CD4-positive, alpha-beta memory T cell (primary cell): ENCODE measurements at places on chromosomes 2 and 18. TPM values are rescaled to one million over a fixed set of nuclear protein-coding genes. Genes with fewer than 3 reads are reported as not detected.

Gene G6PC2
- not detected for total RNA-seq

Gene GLI2
- not detected for total RNA-seq

Gene NPAS2
- total RNA-seq: 2.1 TPM

Gene ABCB11
- total RNA-seq: not detected

Gene POLR1A
- total RNA-seq: 23.4 TPM

Gene ABCG8
- not detected for total RNA-seq

- H3K4me1 ChIP-seq: no peaks in the 10 kb centered on the region
- H3K36me3 ChIP-seq: no peaks in the 10 kb centered on the region
- no peak overlapping the region for H3K4me3 ChIP-seq
- no peak overlapping the region for H3K27ac ChIP-seq
- no peak for DNase-seq
Measured at GRCh38 chr2:217249121-217250012, 389.5 kb upstream of the TNP1 start.

GRCh38 chr18:61413396-61413795 is 80.2 kb downstream of the CDH20 start:
- no peaks in the 10 kb centered on the region for H3K36me3 ChIP-seq
- H3K27ac ChIP-seq: no peak overlapping the region
- DNase-seq: no peak
- no peaks in the 10 kb centered on the region for H3K27me3 ChIP-seq

GRCh38 chr2:177852389-177852788 is 220.2 kb downstream of the PDE11A start:
- no peak overlapping the region for H3K4me3 ChIP-seq
- H3K36me3 ChIP-seq: no peaks in the 10 kb centered on the region
- no peak for DNase-seq
- H3K4me1 ChIP-seq: no peaks in the 10 kb centered on the region

DNA sequence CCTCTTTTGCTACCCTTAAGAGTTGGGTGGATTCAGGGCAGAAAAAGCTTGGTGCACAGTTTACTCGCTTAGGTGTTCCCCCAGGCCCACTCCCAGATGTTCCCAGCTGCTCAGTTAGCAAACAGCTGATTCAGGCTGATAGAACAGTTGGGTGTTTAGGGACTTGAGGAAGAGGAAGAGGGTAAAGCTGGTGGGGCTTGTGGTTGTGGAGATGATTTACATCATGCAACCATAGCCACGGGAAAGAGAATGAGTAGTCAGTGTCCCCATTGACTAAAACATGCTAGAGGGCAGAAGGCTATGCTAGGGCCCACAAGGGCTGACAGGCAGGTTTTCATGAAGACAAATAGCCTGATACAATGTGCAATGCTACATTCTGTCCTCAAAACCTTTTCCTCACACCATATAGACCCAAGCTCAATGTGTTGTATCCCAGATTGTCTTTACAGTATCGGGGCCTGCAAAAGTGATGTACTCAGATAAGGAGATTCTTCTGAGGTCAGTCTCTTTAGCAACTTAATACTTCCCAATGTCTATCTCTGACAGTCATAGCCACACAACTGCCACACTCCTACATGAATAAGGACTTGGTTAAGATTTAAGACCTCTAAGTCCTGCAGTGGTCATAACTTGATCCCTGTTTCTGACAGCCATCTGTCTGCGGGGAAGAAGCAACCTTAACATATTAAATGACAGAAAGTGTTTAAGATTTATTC is 15.6 kb downstream of the COLEC12 start:
- no peak overlapping the region for H3K4me3 ChIP-seq
- no peak overlapping the region for H3K27ac ChIP-seq
- no peak for DNase-seq
- no peaks in the 10 kb centered on the region for H3K36me3 ChIP-seq
- H3K4me1 ChIP-seq: no peaks in the 10 kb centered on the region

- no peak overlapping the region for H3K27ac ChIP-seq
- H3K4me1 ChIP-seq: no peaks in the 10 kb centered on the region
- no peaks in the 10 kb centered on the region for H3K36me3 ChIP-seq
- no peaks in the 10 kb centered on the region for H3K27me3 ChIP-seq
- DNase-seq: no peak
Measured at GRCh38 chr2:43019025-43019367, 207.4 kb downstream of the ZFP36L2 start.

DNA sequence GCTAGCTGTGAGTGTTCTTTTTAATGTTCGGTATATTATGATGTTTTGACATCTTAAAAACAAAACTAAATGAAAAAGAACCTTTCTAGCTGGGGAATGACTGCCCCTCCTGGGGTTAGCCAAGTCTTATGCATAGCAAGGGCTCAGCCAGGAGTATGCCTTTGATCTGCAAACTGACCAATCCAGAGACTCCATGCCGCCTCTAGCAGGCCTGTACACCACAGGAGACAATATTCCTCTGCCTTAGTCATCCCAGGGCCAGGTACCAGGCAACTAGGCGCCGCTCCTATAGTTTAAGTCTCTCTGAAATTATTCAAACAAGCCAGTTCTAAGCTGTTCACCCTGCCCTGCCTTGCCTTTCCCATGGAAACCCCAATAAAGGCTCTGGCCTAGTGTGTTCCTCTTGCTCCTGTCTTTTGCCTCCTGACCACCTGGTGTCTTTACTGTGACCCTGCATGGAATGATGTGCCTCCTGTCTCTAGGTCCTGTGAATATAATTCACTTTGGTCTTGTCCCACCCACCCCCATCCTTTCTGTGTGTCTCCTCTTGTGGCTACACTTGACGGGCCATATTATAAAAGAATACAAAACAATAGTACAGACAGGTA is 52.0 kb upstream of the CHN1 start:
- no peak for DNase-seq
- no peaks in the 10 kb centered on the region for H3K27me3 ChIP-seq
- H3K27ac ChIP-seq: no peak overlapping the region

GRCh38 chr2:100819370-100820272 is at the start of gene NPAS2:
Gene NPAS2, plus strand, starts transcription at chr2:100820139. Its CDS starts 84,616 bp downstream, at chr2:100904755.
- no peak within 1 kb of the TSS for H3K27ac ChIP-seq
- H3K4me1 ChIP-seq: peaks cover 12% of the 10 kb centered on the region
- peak within 1 kb of the TSS; percentile 32 for H3K4me3 ChIP-seq

- DNase-seq: no peak
- no peaks in the 10 kb centered on the region for H3K36me3 ChIP-seq
- H3K27ac ChIP-seq: peak overlapping the region; percentile 78
- no peaks in the 10 kb centered on the region for H3K27me3 ChIP-seq
- peak overlapping the region; percentile 59 for H3K4me3 ChIP-seq
Measured at GRCh38 chr18:2981212-2981728, 31.7 kb downstream of the LPIN2 start.

- H3K36me3 ChIP-seq: no peaks in the 10 kb centered on the region
- no peaks in the 10 kb centered on the region for H3K4me1 ChIP-seq
- no peak overlapping the region for H3K27ac ChIP-seq
- no peak overlapping the region for H3K4me3 ChIP-seq
- no peaks in the 10 kb centered on the region for H3K27me3 ChIP-seq
Measured at GRCh38 chr2:192940767-192941166, 746.0 kb upstream of the TMEFF2 start.

DNA sequence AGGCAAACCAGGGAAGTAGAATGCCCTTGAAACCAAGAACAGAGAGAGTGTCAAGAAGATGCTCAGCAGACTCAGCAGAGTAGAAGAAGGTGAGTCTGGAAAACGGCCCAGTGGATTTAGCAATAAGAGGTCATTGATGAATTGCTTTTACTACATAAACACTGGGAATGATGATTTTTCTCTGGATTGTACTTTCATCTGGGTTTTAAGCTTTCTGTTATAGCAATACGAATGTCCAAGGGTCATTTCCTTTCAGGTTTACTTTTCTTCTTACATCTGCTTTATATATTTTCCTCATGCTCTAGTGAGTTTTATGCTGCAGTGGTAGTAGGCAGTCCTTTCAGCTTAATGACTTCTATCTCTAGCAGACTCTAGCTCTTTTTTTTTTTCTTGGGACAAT is 16.9 kb downstream of the EML6 start:
- no peak overlapping the region for H3K4me3 ChIP-seq
- H3K36me3 ChIP-seq: no peaks in the 10 kb centered on the region
- H3K27me3 ChIP-seq: no peaks in the 10 kb centered on the region
- no peak for DNase-seq
- H3K27ac ChIP-seq: no peak overlapping the region
- H3K4me1 ChIP-seq: no peaks in the 10 kb centered on the region

DNA sequence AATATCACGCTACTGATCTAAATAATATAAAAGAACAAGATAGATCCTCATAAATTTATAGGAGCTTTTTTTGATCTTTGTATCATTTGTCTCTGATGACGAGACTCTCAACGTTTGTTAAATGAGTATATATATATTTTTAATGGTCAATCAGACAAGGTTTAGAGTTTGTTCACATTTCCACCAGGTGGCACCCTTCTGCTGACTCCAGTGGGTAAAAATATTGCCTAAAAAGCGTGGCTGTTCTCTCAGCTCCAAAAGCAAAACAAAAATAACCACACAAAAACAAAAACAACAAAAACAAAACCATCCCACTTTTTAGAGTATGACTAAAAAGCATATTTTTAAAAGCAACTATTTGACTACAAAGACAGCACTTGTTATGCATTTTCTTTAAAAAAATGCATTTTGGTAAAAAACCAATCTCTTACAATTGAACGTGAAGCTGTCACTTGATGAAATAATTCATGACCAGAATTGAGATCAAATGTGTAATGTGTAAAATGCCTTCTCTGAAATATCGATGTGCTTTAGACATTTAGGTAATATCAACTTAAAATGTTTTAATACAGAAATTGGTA is 723.2 kb downstream of the DPP10 start:
- no peak overlapping the region for H3K27ac ChIP-seq
- H3K27me3 ChIP-seq: no peaks in the 10 kb centered on the region
- DNase-seq: no peak
- no peak overlapping the region for H3K4me3 ChIP-seq
- H3K4me1 ChIP-seq: no peaks in the 10 kb centered on the region

DNA sequence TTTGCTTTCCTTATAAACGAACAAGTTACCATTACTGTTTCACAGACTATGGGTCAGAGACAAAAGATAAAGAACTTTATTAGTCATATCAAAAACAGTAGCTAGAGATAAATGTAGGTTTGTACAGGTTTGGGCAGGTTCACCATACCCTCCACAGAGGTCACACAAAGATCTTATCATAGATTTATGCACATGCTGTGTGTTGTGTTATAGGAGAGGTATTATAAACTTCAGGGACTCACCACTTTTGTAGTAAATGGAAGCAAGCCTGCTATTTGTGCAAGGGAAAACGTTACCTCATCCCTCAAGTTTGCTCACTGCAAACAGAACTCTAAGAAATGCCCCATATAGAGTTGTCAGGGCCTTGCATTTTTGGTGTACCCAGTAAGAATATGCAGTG is 584.5 kb upstream of the LRRTM1 start:
- no peaks in the 10 kb centered on the region for H3K36me3 ChIP-seq
- DNase-seq: no peak
- no peaks in the 10 kb centered on the region for H3K27me3 ChIP-seq
- no peak overlapping the region for H3K27ac ChIP-seq
- H3K4me1 ChIP-seq: no peaks in the 10 kb centered on the region
- H3K4me3 ChIP-seq: no peak overlapping the region

GRCh38 chr2:61218817-61219170 is 56.8 kb downstream of the C2orf74 start:
- H3K27me3 ChIP-seq: no peaks in the 10 kb centered on the region
- no peak for DNase-seq
- H3K36me3 ChIP-seq: peaks cover 30% of the 10 kb centered on the region
- H3K27ac ChIP-seq: no peak overlapping the region
- H3K4me1 ChIP-seq: no peaks in the 10 kb centered on the region

DNA sequence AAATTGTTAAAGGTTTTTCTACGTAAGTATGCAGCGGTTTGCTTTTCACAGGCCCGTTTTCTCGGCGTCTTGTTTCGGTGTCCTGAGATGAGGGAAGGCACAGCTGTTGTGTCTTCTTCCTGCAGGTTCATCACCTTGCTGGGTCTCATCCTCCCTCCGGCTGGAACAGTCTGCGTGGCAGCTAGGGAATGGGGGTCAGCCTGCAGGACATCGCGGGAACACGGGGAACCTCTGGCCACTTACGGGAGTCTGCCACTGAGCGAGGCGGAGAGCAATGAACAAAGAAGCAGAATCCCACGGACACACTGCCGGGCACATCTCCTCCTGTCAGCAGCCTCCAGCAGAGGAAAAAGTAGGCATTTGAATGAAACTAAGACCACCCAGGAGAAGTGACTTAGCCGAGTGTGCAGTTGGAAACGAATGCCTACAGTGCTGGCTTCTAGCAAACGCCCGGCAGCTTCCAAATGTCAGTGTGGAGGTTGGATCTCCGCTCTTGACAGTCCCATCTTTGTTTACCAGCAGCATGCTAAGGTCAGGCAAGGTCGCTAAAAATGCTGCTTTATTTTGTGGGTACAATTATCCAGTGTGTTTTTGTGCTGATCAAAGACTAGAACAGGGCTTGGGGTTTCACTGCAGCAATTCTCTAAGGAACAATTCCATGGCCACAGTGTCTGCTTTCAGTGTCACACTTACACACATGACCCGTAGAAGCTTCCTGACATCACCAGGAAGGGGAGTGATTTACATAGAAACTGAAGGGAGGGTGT is 109.8 kb upstream of the SEC11C start:
- no peaks in the 10 kb centered on the region for H3K4me1 ChIP-seq
- H3K36me3 ChIP-seq: no peaks in the 10 kb centered on the region
- no peak for DNase-seq
- H3K27ac ChIP-seq: no peak overlapping the region
- H3K27me3 ChIP-seq: no peaks in the 10 kb centered on the region
- no peak overlapping the region for H3K4me3 ChIP-seq

DNA sequence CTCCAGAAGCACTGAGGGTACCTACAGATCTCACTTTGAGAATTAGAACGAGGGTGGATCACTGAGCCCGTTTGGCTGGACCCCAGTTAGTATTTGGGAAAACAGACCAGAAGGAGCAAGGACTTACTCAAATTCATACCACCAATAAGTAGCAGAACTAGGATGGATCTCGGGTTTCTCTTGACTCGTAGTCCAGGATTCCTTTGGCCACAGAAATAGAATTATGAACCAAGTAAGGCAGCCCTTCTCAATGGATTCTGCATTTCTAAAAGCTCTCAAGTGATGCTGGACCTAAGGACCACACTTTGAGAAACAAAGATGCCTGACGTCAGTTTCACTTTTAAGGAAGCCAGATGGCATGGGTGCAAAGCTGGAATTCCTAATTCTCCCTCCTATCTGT is 153.0 kb downstream of the KLHL29 start:
- peaks cover 5% of the 10 kb centered on the region for H3K4me1 ChIP-seq
- H3K4me3 ChIP-seq: no peak overlapping the region
- H3K27me3 ChIP-seq: no peaks in the 10 kb centered on the region
- DNase-seq: no peak
- H3K27ac ChIP-seq: no peak overlapping the region

DNA sequence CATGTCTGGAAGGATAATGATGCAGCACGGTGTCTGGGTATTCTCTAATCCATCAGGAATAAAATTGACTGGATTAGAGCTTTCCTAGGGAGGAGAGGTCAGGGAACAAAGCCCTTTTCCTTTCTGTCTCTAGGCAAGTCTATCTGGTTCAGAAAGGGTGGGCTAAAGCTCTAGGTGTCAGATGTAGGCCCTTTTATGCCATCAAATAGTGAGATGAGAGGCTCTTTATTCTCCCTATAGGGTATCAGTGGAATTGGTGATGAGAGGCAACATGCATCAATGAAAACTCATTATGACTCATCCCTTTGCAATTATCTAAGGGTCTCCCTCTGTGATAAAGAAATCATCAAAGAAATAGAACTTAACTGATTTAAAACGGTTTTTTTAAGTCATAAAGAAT is 328.0 kb upstream of the CRIM1 start:
- DNase-seq: no peak
- no peaks in the 10 kb centered on the region for H3K27me3 ChIP-seq
- no peak overlapping the region for H3K27ac ChIP-seq
- H3K4me3 ChIP-seq: no peak overlapping the region
- no peaks in the 10 kb centered on the region for H3K36me3 ChIP-seq

GRCh38 chr2:81396417-81397019 is 1092.0 kb upstream of the LRRTM1 start:
- H3K4me1 ChIP-seq: no peaks in the 10 kb centered on the region
- no peak overlapping the region for H3K27ac ChIP-seq
- H3K4me3 ChIP-seq: no peak overlapping the region
- H3K36me3 ChIP-seq: no peaks in the 10 kb centered on the region
